GM12891 (cell line): ENCODE measurements at places on chromosomes 12 and 14.

GRCh38 chr12:63013302-63013701, 78.4 kb upstream of the PPM1H start:
- no peak for DNase-seq

GRCh38 chr12:13094367-13094766, 9.1 kb downstream of the GSG1 start:
- peak; percentile 25 for DNase-seq

DNA sequence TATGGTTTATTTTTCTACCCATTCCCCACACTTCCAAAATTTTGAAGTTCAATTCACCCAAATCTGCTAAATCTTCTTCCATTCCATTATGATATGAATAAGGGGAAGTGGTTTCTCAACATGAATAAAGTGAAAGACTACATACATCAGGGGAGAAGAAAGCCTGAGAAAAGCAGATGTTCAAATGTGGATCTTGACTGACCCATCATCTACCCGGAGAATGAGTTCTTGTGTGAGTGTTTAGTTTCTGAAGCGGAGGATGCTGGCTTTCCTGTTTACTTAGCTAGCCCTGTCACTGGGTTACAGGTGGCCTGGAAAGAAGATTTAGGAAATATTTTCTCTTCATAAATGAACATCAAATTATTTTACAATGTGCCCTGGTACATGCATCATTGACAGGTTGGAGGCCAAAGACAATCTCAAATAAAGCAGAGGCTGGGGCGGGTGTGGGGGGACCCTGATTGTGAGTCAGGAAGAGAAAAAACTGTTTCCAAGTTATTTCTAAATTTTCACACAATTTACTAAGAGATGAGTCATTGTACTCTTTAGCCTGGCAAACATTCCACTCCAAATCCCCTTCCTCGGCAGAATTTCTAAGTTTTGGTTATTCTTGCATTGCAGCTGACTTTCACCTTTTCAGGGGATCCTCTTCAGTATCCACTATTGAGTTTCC, 135.6 kb downstream of the SLC25A21 start:
- no peak for DNase-seq

GRCh38 chr12:91091916-91092715, 19.2 kb downstream of the LUM start:
- DNase-seq, result no peak

- DNase-seq, result no peak
Observed at GRCh38 chr12:82682326-82682725, 4.4 kb upstream of the TMTC2 start.

GRCh38 chr12:18158774-18159557, 69.0 kb upstream of the RERGL start:
- DNase-seq, result no peak

DNA sequence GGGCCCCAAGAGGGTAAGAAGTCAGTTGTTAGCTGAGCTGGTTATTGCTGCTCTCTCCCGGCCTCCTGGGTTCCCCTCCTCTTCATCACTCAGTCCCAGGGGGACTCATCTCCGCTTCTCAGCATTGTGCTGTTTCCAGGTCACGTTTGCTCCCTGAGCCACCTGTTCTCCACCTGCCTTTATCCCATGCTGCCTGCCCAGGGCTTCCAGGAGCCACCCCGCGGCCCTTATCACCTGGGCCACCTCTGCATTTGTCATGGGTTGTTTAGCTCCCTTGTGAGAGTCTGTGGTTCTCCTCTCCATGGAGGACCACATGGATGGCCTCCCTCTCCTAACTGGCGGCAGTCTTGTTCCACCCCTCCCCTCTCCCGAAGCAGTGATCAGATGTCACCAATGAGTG, 36.0 kb downstream of the SYNDIG1L start:
- no peak for DNase-seq

- no peak for DNase-seq
Observed at GRCh38 chr14:61315313-61315712, 6.1 kb upstream of the PRKCH start.

DNA sequence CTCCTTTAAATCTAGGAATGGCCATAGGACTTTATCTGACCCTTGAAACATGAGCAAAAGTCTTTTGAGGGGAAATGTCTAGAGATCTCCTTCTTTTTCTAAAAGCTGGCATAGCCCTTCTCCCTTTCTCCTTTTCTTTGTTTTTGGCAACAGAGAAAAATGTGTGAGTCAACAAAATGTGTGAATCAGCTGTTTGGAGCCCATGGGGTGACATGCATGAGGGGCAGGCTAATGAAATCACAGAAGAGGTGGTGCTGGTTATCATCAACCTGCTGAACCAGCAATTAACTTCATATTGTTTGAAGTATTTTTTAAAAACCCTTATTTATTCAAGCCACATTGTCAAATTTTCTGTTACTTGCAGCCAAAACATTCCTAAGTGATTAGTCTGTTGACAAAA, 132.3 kb downstream of the CCDC59 start:
- no peak for DNase-seq

DNA sequence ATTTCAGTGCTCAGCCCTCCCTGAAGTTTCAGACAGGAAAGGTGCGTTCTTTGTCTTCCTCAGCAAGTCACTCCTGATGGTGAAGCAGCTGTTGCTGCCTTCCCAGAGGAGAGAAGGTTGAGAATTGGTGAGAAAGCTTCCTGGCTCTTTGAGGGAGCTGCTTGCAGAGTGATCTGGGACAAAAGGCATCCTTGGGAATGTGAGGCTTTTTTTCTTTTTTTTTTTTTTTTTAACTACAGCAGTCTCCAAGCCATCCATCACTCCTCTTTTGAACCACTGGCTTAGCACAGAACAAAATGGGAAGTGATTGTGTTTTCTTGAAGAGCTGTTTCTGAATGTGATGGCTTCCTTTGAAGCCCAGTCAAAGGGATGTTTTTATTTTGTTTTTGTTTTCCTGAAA, 120.4 kb upstream of the LRIG3 start:
- no peak for DNase-seq

DNA sequence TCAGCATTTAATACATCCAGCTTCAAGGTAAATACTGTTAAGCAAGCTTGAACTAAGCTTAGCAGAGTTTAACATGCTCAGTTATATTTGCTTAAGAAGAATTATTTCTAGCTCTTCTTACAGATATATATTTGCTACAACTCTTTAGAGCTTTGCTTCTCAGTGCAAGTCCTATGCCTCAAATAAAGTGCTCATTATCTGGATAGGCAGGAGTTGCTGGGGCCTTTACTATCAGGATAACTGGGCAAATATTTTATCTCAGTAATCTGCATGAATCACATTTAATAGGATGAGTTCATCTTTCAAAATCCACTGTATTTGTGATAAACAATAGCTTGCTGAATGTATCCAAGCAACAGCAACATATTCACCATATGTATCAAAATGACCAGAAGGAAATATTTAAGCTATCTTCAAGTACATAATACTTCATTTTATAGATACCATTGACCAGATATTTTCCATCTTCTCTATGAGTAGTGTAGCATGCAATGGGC, 187.6 kb downstream of the NOVA1 start:
- no peak for DNase-seq

DNA sequence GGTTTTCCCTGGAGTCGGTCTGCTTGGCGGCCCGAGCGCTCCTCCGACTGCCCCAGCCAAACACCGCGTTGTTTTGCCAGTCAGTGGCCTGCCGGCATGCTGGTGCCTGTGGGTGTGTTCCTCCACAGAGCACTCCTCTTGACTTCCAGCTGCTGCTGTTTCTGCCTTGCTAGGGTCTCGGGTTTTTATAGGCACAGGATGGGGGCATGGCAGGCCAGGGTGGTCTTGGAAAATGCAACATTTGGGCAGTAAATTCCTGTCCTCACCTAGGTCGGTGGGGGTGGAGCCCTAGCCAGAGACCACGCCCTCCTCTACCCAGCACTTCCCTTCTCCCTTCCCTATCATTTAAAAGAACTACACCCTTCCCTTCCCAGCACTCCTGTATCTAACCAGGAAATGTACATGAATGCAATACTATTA, 34.7 kb upstream of the VASH1 start:
- no peak for DNase-seq

- no peak for DNase-seq
Observed at GRCh38 chr12:104668274-104668718, 211.5 kb downstream of the CHST11 start.

DNA sequence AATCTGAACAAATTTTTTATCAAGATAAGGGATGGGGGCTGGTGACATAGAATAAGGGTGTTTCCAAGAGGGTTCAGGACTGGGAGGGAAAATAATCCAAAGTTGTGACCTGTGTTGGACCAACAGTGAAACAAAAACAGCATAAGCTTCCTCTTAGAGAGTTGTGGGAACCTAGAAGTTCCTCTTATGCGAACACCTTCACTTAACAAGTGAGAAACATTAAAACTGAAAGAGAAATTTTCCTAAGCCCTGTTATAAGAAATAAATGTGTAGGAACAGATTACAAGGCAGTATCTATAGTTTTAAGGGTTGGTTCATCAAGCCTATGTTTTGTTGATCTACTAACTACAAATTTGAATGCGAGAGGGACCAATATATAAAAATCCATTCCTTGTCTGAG, 58.4 kb downstream of the LLPH start:
- DNase-seq, result no peak

DNA sequence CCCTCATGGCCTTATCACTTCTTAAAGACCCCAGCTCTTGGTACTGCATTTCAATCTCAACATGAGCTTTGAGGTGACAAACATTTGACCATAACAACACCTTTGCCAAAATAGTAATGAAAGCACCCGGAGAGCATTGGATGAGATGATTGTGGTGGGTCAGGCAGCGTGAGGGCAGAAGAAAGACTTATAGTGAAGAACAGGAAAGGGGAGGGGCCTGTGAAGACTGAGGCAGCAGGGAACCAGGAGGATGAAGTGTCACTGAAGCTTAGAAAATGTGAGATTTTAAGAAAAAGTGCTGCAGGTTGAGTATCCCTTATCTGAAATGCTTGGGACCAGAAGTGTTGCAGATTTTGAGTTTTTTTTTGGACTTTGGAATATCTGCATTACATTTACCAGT, 86.3 kb downstream of the EMP1 start:
- no peak for DNase-seq

- DNase-seq, result no peak
Observed at GRCh38 chr14:89728964-89729363, 225.6 kb downstream of the EFCAB11 start.

- DNase-seq, result no peak
Observed at GRCh38 chr12:6936636-6937480, 6.8 kb upstream of the RNU7-1 start.

DNA sequence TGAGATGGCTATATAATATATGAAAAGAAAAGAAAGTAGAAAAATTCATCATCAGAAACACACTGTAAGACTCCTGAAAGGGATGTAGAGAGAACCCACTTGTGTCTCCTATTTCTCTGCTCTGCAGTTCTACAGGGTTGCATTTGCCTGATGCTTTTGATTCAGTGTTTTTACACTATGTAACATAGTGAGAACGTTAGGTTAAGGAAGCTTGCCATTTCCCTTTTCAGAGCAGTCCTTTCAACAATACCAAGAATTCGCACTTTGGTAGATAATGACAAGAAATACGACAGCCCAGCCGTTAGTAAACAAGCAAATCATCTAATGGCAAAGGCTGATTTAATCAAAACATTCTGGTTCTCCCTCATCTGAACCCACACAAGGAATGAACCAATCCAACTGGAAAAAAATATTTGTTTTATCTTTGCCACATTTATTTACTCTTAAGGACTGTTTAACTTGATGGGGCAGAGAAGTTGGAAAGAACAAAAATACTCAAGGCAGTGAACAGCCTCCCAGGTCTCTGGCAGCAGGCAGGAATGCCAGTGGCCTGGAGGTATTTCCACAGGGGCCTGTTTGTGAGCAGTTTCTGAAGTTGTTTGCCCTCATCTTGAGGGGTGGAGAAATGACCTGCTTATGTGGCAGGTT, 30.8 kb upstream of the SOCS2 start:
- DNase-seq, result no peak

DNA sequence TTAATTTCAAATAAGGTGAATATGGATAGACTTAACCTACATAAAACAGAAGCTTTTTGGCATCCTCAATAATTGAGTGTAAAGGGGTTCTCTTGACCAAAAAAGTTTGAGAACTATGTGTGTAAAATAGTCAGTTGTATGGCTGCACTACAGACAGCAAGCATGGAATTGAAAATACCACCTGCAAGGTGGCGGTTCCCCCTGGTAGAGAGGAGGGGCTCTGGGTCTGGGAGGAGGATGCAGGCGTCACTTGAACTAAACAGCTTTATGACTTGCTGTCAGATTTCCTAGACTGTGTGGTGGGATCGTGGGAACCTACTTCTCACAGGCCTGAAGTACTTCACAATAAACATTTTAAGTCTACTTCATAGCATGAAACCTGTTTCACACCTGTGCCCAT, 6.3 kb downstream of the EVL start:
- no peak for DNase-seq

DNA sequence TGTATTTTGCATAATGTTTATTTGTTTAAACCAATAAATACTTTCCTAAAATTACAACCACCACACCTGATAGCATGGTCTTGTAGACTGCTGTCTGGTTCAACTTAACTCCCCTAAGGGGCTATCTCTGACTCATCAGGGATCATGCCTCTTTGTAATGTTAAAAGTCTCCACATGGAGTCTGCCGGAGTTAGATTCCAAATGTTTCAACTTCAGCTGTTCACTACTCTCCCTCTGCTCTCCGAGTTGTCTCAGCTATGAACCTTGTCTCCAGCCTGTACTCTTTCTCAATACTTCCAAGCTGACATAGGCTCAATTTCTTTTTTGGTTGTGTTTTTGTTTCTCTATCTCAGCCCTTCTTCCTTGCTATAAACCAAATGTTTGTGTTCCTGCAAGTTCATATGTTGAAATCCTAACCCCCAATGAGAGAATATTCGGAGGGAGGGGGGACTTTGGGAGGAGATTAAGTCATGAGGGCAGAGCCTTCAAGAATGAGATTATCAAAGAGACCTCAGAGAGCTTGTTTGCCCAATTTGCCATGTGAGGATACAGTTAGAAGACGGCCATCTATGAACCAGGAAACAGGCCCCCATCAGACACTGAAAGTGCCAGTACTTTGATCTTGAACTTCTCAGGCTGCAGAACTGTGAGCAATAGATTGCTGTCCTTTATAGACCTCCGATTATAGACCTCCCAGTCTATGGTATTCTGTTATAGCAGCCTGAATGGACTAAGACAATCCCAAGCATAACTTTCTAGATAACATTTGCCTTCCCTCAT, 858.2 kb downstream of the VRK1 start:
- no peak for DNase-seq

- DNase-seq, result no peak
Observed at GRCh38 chr14:88852632-88853031, 28.2 kb downstream of the TTC8 start.

DNA sequence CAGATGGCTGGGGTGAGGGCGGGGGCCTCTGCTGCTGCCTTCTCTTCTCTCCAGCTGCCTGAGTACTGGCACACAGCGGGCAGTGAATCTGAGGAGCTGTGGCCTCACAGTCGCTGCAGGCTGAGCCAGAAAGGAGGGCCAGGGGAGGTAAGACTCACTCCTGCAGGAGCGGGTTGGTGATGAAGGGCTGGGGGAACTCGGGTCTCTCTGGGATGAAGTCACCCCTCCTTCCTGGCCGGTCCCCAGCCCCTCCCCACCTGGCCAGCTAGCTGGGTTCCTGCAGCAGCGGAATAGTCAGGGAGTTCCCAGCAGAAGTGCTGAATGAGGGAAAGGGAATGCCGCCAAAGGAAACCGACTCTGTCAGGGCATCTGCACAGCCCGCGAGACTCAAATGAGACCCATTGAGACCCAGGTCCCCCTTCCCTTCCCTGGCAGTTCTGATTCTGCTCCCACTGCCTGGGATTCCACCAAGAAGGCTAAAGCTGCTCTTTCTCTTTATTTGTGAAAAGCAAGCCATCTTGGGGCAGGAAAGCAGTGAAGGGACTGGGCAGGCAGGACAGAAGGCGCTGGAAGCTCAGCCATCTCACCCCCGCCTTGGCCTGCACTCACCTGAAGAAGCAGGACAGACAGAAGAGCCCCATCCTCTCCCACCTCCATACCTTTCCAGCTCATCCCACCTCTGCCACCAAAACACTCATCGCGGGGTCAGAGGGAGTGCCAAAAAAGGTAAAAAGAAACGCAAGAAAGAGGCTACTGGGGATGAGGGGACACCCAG, 5.3 kb downstream of the NGB start:
- no peak for DNase-seq
